ENCODE measurements at places on chromosomes 5 and 9. TPM values are rescaled to one million over a fixed set of nuclear protein-coding genes. Genes with fewer than 3 reads are reported as not detected.

The GALNT12 gene
- total RNA-seq = 10.2 TPM

The PLAC8L1 gene
- total RNA-seq = not detected

The FABP6 gene
- not detected for total RNA-seq

DNA sequence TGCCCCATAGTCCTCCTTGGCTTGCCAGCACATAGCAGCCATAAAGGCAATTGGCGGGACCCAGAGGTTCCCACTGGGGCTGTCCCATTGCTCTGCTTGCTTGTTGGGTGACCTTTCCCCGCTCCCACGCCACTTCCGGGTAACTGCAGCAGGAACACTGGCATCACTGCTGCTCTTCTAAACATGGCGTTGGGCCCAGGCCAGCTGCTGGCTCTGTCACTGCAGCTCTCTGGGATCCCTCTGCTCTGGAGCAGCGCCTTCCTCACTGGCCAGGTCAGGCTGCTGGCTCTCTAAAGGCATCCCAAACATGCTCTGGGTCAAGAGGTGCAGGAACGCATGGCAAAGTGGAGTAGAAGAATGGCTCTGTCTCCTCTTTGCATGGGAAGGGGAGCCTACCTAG lies 92.9 kb downstream of the DRD1 start:
- no peak overlapping the region for H3K4me3 ChIP-seq
- DNase-seq = no peak
- peaks cover 14% of the 10 kb centered on the region for H3K27me3 ChIP-seq
- H3K36me3 ChIP-seq = no peaks in the 10 kb centered on the region
- no peak overlapping the region for H3K27ac ChIP-seq

GRCh38 chr9:15295761-15296405 lies 11.1 kb downstream of the TTC39B start:
- H3K4me3 ChIP-seq = peak overlapping the region; percentile 64
- peaks cover 83% of the 10 kb centered on the region for H3K4me1 ChIP-seq
- DNase-seq = peak; percentile 41
- H3K27me3 ChIP-seq = no peaks in the 10 kb centered on the region
- H3K36me3 ChIP-seq = peaks cover 43% of the 10 kb centered on the region
- H3K27ac ChIP-seq = peak overlapping the region; percentile 94

The ENTREP1 gene
- not detected for total RNA-seq

DNA sequence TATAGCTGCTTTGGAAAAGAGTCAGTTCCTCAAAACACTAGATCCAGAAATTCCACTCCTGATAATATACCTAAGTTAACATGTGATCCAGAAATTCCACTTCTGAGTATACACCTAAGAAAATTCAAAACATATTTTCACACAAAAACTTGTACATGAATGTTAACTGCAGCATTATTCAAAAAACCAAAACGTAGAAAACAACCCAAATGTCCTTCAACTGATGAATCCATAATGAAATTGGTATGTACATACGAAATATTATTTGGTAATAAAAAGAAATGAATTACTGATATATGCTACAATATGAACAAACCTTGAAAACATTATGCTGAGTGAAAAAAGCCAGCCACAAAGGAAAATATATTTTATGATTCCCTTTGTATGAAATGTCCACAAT lies 16.5 kb upstream of the AFF4 start:
- no peaks in the 10 kb centered on the region for H3K4me1 ChIP-seq
- no peaks in the 10 kb centered on the region for H3K27me3 ChIP-seq
- H3K4me3 ChIP-seq = no peak overlapping the region
- no peaks in the 10 kb centered on the region for H3K36me3 ChIP-seq

DNA sequence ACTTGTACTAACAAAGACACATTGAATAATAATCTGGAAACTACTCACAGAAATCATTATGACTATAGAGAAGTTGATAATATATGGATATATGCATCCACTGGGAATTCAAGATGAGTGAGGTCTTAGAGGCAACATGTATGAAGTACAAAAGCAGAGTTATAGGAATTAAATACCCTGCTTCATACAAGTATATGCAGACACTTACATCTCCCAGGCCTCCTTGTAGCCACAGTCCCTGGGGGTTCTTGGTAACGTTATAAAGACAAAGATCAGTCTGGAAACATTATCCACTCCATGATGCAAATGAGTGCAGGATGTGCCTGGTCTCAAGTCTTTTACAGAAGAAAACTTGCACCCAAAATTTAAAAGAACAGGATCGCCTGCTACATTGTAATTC lies 92.4 kb upstream of the ANXA1 start:
- no peak overlapping the region for H3K27ac ChIP-seq
- DNase-seq = no peak
- H3K27me3 ChIP-seq = peaks cover 4% of the 10 kb centered on the region
- no peaks in the 10 kb centered on the region for H3K4me1 ChIP-seq
- no peak overlapping the region for H3K4me3 ChIP-seq

- H3K36me3 ChIP-seq = peaks cover 14% of the 10 kb centered on the region
- DNase-seq = no peak
- no peak overlapping the region for H3K4me3 ChIP-seq
- H3K27ac ChIP-seq = no peak overlapping the region
- peaks cover 25% of the 10 kb centered on the region for H3K4me1 ChIP-seq
- no peaks in the 10 kb centered on the region for H3K27me3 ChIP-seq
These were observed 56.8 kb downstream of the NIPAL4 start for GRCh38 chr5:157516626-157517325.

- no peaks in the 10 kb centered on the region for H3K27me3 ChIP-seq
- no peak overlapping the region for H3K27ac ChIP-seq
- H3K4me3 ChIP-seq = no peak overlapping the region
- H3K4me1 ChIP-seq = no peaks in the 10 kb centered on the region
- no peaks in the 10 kb centered on the region for H3K36me3 ChIP-seq
- no peak for DNase-seq
These were observed 132.8 kb upstream of the TAF11L2 start for GRCh38 chr5:17364987-17365810.

The SPINK7 gene
- not detected for total RNA-seq

The INSL4 gene
- total RNA-seq = not detected

GRCh38 chr9:87375397-87376073 lies 122.1 kb upstream of the DAPK1 start:
- peaks cover 15% of the 10 kb centered on the region for H3K4me1 ChIP-seq
- peaks cover 37% of the 10 kb centered on the region for H3K27me3 ChIP-seq
- DNase-seq = no peak
- H3K36me3 ChIP-seq = no peaks in the 10 kb centered on the region

The CAAP1 gene
- 21.4 TPM for total RNA-seq

DNA sequence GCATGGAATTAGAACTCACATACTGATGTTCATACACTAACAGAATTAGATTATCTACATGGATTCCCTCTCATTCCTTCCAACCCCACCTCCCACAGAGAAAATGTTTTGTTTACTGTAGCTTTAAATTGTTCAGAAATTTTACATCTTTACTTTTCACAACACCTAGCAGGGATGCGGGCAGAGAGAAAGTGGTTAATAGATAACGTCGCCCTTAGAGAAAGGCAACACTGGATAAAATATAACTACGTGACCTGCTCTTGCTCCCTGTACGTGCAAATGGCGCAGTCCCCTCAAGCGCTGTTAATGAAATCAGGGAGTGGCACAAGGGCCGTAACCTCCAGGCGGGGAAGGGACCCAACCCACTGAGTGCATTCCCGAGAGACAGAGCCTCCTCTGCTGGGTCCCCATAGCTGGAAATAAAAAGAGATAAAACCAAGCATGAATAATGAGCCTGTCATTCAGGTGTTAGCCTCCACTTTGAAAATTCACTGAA lies 125.3 kb upstream of the DAPK1 start:
- no peaks in the 10 kb centered on the region for H3K36me3 ChIP-seq
- peaks cover 15% of the 10 kb centered on the region for H3K4me1 ChIP-seq
- H3K27ac ChIP-seq = no peak overlapping the region

DNA sequence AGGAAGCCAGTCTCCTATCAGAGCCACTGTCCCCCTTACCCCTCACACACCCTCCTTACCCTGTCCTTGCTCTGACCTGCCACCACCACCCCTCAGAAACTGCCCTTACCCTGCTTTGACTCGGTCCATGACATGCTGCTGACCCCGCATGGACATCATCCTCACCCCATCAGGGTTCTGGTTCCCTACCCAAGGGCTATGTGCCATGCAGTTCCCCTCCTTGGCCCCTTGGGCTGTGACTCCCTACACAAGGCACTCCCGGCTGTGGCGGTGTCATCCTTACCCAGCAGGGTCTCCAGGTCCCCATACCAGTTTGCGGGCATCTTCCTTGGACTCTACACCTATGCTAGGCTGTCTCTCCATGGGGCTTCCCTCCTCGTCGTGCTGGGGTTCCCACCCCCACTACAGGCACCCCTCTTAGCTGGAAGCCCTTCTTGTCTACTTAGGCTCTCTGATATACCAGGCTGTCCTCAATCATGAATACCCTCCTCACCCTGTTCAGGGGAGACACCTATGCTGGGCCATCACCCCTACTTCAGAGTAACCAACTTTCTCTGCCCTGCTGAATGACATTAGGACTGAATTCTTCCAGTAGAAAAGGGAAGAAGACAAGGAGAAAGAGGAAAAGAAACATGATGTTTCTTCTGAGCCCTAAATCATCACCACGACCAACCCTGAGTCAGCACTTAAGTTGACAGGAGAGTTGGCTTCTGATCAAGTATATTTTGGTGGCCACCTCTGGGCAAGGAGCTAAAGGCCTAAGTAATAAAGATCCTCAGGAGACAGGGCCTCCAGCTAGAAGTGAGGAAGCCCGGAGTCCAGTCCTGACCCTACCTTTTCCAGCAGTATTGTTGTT lies 115.2 kb downstream of the GCNT1 start:
- H3K4me1 ChIP-seq = peaks cover 20% of the 10 kb centered on the region
- H3K36me3 ChIP-seq = no peaks in the 10 kb centered on the region
- no peak for DNase-seq
- H3K27ac ChIP-seq = no peak overlapping the region
- H3K4me3 ChIP-seq = no peak overlapping the region
- peaks cover 40% of the 10 kb centered on the region for H3K27me3 ChIP-seq

DNA sequence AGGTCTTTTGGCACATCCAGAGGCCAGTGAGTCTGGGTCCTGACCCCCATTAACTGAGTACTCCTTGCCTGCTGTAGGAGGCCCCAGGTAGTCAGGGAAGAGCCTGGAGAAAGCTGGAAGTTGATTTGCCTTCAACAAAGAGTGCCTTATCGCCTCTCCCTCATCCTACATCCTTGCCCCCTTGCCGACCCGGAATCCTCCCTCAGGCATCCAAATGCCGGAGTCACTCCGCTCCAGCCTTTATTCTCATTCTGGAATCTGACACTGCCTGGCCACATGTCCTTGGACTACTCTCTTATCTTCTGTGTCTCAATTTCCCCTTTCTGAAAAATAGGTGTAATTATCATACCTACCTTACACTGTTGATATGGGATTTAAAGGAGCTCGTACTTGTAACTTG lies 39.1 kb upstream of the KLF4 start:
- H3K4me3 ChIP-seq = no peak overlapping the region
- no peak for DNase-seq
- H3K4me1 ChIP-seq = no peaks in the 10 kb centered on the region
- H3K27ac ChIP-seq = no peak overlapping the region
- no peaks in the 10 kb centered on the region for H3K36me3 ChIP-seq
- no peaks in the 10 kb centered on the region for H3K27me3 ChIP-seq

DNA sequence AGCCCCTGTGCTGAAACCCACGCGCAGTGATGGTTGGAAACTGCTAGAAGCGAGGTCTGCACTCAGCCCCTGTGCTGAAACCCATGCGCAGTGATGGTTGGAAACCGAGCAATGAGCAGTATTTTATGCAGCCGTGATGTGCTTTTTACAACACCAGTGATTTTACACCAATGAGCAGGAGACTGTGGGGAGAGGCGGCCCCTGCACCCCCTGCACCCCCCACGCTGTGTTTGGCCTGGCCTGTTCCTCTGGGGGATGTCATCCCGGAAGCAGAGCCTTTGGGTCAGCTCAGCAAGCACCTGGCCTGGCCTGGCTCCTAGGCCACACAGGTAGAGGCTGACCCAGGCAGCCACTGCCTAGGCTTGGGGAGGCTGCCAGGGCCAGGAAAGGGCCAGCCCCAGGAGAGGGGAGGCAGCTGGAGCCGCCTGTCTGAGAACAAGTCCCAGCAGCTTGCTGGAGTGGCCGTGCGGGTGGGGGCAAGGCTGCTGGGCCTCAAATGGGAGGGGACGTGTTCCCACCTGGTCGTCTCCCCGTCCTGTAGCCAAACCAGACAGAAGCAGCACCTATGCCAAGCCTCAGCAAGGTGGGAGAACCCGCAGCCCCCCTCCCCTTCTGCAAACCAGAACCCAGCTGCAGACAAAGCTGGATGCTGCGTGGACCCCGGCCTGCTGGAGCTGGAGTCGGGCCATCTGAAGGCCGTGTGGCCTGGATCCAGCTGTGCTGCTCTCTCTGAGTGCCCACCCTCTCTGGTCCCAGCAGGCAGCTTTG lies 46.8 kb downstream of the DBH start:
- H3K4me3 ChIP-seq = peak overlapping the region; percentile 40
- peaks cover 36% of the 10 kb centered on the region for H3K4me1 ChIP-seq
- DNase-seq = no peak
- no peaks in the 10 kb centered on the region for H3K36me3 ChIP-seq

DNA sequence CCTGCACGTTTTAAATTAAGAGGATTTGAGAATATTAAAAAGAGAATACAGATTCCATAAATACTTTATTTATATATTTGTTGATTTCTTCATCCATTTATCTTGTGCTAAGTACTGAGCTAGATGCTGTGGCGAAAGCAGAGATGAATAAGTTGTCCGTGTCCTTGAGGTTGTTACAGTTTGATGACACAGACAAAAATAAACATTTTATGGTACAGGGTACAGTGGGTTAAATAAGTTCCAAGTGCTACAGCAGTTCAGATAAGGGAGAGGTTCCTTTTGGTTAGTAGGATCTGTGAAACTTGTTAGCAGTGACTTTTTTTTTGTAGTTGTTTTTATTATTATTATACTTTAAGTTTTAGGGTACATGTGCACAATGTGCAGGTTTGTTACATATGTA lies 50.2 kb downstream of the MACIR start:
- no peak for DNase-seq
- peaks cover 14% of the 10 kb centered on the region for H3K27me3 ChIP-seq
- H3K36me3 ChIP-seq = no peaks in the 10 kb centered on the region
- no peaks in the 10 kb centered on the region for H3K4me1 ChIP-seq

DNA sequence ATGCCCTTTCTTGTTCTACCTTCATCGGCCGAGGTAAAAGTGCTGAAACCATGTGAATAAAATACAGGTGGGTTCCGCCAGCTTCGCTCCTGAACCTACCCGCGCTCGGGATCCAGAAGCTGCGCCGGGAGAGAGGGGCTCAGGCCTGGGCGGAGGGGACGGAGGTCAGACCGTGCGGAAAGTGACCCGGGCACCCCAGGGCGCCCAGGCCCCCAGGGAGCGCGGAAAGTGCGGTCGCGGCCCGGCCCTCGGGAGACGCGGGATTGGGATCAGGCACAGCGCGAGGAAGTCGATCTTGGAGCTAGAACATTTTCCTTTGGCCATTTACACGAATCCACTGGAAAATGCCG lies 329 bp downstream of the SYK start:
- DNase-seq = no peak
- no peaks in the 10 kb centered on the region for H3K36me3 ChIP-seq
- peaks cover 60% of the 10 kb centered on the region for H3K27me3 ChIP-seq
- peaks cover 2% of the 10 kb centered on the region for H3K4me1 ChIP-seq
- H3K27ac ChIP-seq = no peak overlapping the region
- peak overlapping the region; percentile 32 for H3K4me3 ChIP-seq

The BHMT2 gene
- not detected for total RNA-seq
